ENCODE measurements at places on chromosomes 5 and 9.
A peak's percentile ranks its signal among the peaks of the same experiment; 100 is the strongest.

DNA sequence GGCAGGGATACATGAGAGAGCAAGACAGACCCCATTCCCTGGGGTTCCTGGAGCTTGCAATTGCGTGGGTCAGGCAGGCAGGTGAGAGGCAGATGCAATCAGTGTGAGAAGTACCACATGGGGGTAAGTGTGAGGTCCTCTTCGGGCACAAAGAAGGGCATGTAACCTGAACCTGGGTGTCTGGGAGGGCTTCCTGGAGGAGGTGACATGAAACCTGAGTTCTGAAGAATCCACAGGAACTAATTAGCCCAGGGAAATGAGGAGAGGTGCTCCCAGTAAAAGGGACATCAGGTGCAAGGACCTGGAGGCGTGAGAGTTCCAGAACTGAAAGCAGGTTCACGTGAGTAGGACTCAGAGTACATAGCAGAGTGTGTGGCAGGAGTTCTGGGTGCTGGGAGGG, 2.5 kb downstream of the AMBP start:
- no peak for DNase-seq

DNA sequence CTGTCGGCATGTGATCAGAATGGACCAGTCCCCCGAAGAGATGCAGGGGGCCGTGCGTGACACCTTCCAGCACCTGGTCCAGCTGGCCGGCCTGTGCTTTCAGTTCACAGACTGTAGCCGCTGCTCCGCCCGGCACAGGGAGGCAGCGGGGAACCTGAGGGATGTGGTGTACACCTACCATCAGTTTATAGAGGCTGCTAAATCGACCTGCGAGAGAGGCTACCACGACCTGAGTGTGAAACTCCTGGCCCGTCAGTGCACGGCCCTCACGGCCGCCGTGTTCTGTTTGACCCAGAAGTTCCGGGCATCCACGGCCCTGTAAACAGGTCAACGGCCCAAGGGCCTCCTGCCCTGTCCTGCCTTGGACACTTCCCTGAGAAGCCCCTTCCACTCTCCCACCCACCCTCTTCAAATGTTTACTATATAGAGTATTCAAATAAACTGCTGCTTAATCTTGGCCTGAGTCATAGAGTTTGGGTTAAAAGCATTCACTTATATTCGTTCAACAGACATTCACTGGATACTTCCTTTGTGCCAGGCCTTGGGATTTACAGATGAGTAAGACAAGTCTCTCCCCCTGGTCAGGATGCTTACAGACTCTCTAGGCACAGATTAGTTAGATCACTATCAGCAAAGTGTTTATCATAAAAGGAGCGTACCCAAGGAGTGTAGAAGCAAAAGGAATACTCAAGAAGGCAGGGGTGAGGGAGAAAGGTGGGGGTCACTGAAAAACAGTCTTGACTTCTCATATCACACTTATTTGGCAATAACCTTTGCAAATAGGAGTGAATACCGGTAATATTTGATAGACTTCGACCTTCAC, 6.9 kb upstream of the TRMT10B start:
- DNase-seq = no peak

GRCh38 chr9:96493757-96494156, 43.8 kb downstream of the HABP4 start:
- no peak for DNase-seq

GRCh38 chr5:38598296-38598993, 42.0 kb upstream of the LIFR start:
- no peak for DNase-seq

- no peak for DNase-seq
Measured at GRCh38 chr5:16665601-16666000, 48.8 kb upstream of the RETREG1 start.

- peak; percentile 13 for DNase-seq
Measured at GRCh38 chr5:38922199-38922598, 76.4 kb downstream of the OSMR start.

DNA sequence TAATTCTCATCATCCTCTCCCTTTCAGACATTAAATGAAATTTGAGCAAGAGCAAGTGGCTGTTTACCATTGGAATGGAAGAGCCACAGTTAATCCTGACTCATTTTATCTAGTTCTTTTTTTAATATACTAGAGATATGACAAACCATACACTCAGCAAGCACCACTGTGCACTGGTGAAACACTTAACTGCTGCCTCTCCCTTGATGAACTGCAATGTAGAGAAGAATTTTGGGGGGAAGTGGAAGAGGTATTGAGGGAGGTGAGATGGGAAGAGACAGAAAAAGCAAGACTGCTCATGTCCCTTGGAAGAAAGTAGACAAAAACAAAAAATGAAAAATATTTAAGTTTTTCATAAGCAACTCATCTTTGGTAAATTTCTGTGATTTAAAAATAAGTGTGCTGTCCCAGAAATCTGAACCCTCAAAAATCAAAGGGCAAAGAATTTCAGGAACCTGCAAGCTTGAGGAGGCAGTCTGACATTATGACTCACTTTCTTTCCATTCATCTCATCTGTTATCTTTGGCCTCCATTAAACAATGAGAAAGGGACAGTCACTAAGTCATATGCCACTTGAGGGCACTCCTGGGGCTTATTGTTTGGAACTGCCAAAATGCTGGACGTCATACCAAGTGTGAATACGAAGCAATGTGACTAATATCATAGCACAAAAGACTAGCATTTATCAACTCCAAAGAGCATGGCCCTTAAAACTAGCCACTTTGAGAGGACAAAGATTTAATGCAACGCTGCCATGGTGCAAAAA, 566.8 kb upstream of the DMAC1 start:
- DNase-seq = no peak

- DNase-seq = no peak
Measured at GRCh38 chr5:174307656-174308271, 262.3 kb downstream of the NSG2 start.

DNA sequence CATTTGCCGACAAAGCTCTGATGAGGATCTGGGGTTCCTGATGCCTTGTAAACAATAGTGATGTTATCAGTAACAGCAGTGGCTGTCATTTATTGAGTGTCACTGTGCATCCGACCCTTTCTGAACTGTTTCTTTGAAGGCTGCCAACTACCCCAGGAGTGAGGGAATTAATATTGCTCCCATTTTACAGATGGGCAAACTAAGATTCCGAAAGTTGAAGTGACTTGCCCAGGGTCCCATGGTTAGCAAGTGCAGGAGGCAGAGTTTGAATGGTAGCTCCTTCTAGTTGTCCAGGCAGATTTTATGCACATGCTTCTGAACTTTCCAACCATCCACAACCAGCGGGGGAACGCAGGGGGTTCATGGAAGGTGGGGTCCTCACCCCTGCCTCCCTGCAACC, 81.9 kb downstream of the COL27A1 start:
- no peak for DNase-seq

- no peak for DNase-seq
Measured at GRCh38 chr5:116859666-116860320, 285.2 kb upstream of the SEMA6A start.

DNA sequence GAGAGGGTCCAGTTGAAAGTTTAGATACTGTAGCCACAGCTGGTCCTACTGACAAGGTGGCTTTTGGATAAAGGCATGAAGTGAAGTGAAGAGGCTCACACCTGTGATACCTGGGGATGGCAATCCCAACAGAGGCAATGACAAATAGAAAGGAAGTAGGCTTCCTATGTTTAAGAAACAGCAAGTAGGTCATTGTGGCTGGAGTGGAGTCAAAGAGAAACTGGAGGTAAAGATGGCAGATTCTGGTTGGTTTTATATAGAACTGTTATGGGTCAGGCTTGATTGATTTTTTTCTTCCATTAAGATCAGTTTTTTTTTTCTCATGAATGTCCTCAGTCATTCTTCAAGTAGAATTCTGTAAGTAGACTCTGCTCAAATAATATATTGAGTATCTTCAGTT, 79.5 kb downstream of the ANXA1 start:
- no peak for DNase-seq

- no peak for DNase-seq
Measured at GRCh38 chr5:87184605-87185004, 83.1 kb upstream of the RASA1 start.

DNA sequence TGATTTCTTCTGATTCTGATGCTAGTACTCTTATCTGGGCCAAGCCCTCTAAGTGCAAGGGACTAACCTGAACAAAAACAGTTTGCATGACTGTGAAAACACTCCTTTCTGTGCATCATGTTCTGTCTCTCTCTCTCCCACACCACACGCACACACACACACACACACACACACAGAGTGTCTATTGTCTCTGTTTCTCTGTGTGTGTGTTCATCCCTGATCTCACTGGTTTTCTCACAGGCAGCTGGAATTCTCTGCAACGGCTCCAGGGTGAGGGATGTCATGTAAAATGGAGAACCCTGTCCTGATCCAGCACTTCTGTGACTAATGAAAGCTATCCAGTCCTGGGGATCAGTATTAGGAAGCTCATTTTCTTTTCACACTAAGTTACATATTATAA, 453.1 kb upstream of the RGMB start:
- no peak for DNase-seq

DNA sequence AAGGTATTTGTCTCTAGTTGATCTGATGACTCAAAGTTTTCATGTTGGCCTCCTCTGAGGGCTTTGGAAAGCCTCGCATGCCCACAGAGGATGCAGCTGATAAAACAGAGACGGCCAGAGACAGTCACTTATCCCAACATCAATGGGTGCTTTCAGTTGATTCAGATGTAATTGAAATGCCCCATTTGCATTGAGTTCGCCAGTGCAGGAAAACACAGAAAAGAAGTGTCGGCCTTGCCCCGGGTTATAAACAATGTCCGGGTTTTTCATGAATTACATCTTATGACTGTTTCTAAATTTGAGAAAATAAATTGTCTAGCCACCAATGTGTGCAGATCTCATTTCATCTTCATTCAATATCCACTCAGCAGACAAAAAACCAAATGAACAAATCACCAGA, 42.2 kb upstream of the ICE1 start:
- DNase-seq = no peak

DNA sequence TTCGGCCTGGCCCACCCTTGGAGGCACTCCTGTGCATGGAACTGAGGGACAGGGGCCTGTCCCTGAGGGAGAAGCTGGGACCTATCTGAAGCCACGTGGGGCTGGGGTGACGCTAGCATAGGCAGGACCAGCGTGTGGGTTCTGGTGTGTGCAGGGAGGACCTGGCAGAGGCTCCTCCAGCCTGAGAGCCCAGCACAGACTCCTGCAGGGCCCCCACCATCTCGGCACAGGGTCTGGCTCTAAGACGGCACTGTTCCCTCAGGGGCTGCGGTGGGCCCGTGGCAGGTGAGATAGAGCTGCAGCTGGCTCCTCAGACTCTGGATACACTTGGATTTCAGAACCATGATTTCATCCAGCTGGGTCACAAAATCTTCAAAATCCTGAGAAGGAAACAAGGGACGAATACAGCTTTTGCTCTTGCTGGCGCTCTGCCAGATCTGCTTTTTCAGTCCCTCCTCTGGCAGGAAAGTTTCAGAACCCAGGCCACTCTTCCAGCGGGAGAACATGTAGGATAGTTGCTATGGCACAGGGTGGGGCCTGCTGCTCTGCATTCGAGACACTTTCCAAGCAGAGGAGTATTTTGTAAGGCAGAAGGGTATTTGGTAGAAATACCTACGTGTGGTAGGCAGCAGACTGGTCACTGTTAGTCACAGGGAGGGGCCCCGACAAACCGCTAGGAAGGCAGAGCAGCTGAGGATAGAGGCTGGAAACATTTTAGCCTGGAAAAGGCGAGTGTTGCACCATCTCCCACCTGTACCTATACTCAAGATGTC, 74.7 kb downstream of the KIF24 start:
- DNase-seq = no peak

DNA sequence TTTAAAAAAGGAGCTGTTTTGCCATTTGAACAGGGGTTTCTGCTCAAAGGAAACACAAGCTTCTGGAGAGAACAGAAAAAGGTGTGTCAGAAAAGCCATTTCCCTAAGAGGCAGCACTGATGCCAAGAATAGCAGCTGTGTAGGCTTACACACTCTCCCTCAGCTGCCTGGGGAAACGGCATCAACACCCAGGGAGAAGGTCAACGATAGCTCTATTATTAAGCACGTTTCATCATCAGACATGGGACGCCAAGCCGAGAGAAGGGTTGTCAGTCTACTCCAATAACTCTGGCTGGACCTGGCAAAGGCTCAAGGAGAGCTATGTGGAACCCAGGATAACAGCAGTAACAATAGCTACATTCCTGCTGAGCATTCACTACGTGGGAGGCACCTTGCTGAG, 314.2 kb downstream of the CDK5RAP2 start:
- no peak for DNase-seq

DNA sequence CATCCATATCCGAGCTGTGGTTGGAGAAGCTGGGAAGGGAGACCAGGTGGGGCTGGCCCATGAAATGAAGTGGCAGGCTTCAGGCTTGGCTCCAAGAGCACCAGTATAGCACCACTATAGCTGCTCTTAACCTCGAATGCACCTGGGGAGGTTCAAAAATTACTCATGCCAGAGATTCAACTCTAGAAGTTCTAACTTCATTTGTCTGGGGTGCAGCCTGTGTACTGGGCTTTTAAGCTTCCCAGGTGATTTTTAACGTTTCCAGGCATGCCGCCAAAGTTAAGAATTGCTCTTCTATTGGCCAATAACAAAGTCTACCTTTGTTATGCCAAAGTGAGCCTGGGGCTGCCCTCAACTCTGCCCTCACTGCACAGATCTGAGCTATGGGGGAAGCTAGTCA, 458 bp downstream of the PRSS3 start:
- no peak for DNase-seq

DNA sequence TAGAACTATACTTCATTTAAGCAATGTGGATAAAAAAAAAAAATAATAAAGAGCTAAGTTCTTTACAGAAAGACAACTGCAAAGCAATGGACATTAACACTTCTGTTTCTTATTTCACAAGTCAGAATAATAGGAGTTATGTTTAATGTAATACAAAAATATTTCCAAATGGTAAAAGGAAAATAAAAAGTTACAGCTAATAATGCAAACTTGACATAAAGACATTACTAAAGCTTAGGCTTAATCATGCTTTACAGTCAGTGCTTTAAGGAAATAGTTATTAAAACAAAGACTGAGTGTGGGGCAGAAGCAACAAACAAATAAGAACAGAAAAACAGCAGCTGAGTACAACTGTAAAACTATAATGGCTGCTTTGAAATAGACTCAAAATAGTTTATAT, 56.7 kb downstream of the ZFR start:
- no peak for DNase-seq

DNA sequence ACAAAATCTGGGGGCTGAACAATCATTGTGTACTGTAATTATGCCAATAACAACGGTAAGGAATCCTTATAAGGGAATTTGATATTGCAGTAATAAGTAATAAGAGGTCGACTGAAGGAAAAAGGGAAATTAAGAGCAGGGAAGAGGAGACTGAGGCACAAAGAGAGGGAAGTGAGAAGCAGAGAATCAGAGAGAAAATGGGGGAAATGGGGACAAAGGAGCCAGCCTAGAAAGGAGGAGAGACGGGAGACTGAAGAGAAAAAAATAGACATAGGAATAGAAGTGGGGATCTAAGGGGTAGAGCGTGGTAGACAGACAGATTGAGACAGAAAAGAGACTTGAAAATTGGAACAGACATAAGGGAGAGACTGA, 518 bp upstream of the ZNF300 start:
- no peak for DNase-seq

- no peak for DNase-seq
Measured at GRCh38 chr5:2133080-2133479, 250.4 kb upstream of the IRX4 start.

Data from activated T-helper 1 cell treated with anti-CD3 and anti-CD28 coated beads, Interleukin-2, amount 50 U/mL, for 16 hours (primary cell).